ENCODE measurements at places on chromosomes 11 and 22.

- peak overlapping the region; percentile 36 for H3K4me3 ChIP-seq
Observed at GRCh38 chr11:67071420-67072284, 15.0 kb downstream of the RHOD start.

DNA sequence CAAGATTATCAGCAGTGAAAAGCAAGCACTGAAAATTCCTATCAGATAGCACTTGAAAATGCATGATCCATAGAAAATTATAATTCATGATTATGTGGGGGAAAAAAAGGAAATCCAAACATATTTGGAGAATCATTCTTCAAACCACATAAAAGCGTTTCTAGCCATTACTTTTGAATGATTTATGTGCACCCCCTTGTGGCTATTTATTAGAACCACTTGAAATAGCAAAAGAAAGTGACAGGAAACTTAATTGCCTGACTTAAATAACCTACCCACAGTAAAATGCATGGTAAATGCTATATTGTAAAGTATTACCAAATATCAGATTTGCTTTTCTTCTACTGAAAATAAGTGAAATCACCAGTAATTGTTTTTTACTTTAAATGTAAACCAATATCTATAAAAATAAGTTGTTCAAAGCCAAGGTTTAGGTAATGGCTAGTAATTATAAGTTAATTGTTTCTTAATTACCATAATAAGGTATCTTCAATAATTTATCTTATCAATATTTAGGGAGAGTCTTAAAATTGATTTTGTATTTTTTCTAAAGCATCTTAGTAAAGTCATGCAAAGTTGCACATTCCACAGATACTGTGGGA lies 168.5 kb downstream of the ARHGAP42 start:
- no peaks in the 10 kb centered on the region for H3K27me3 ChIP-seq
- H3K4me3 ChIP-seq: no peak overlapping the region
- DNase-seq: no peak
- H3K27ac ChIP-seq: no peak overlapping the region

GRCh38 chr11:64887234-64887756 lies 8.9 kb upstream of the EHD1 start:
- no peak for DNase-seq
- peaks cover 41% of the 10 kb centered on the region for H3K4me1 ChIP-seq
- no peaks in the 10 kb centered on the region for H3K36me3 ChIP-seq
- no peaks in the 10 kb centered on the region for H3K27me3 ChIP-seq
- H3K4me3 ChIP-seq: no peak overlapping the region

DNA sequence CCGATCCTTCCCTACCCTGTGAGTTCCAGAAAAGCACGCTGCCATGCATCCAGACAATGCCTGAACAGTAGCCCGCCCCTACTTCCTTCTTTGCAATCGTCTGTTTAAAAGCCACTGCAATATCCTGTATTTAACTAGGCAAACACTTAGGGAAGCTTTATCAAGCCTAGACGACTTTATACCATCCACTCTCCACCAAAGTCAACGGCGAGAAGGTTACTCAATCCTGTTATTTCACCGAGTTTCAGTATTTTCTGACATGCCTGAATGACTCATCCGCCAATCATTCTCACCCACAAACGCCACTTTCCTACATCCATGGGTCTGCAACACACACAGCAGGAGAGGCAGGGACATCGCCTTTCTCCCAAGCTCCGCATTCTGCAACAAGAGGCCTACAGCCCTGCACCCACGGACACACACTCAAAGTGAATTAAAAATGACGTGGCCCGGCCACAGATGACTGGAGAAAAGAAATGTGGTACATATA lies 9.3 kb downstream of the CELSR1 start:
- H3K36me3 ChIP-seq: no peaks in the 10 kb centered on the region
- H3K27ac ChIP-seq: no peak overlapping the region
- H3K27me3 ChIP-seq: peaks cover 2% of the 10 kb centered on the region
- no peaks in the 10 kb centered on the region for H3K4me1 ChIP-seq

DNA sequence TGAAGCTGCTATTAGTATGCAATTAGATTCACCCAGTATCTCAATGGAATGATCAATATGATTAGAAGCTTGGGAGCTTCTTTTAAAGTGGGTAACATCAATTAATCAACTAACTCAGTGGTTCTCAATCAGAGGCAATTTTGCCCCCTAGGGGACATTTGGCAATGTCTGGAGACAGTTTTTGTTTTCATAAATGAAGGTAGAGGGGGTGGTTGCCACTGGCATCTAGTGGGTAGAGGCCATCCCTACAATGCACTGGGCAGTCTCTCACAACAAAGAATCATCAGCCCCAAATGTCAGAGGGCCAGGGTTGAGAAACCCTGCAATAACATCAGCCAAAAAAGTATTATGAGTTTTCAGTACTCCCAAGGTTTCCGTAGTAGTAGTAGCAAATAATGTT lies 5.9 kb upstream of the AMOTL1 start:
- H3K27ac ChIP-seq: no peak overlapping the region
- no peak overlapping the region for H3K4me3 ChIP-seq
- peaks cover 20% of the 10 kb centered on the region for H3K27me3 ChIP-seq

DNA sequence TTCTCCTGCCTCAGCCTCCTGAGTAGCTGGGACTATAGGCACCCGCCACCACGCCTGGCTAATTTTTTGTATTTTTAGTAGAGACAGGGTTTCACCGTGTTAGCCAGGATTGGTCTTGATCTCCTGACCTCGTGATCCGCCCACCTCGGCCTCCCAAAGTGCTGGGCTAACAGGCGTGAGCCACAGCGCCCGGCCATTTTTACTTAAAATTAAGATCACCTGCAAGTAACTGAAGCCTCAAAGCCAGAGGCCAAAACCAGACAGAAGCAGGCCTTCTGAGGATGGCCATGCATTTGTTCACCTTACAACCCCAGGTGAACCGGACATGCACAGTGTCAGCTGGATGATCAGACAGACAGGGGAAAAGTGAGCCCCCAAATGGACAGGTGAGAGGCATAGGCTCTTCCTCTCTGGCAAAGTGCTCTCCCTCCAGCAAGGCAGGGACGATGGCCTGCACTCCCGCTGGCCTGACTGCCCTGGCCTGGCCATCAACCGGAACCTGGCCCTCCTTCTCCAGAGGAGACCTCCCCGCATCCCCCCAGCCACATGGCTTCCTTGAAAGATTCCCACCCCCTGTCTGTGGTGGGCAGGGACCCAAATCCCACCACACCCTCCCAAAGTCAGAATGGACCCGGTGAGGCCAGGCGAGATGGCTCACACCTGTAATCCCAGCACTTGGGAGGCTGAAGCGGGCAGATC lies 25.9 kb downstream of the APOBEC3H start:
- H3K4me1 ChIP-seq: peaks cover 18% of the 10 kb centered on the region
- no peaks in the 10 kb centered on the region for H3K36me3 ChIP-seq
- H3K4me3 ChIP-seq: no peak overlapping the region
- no peaks in the 10 kb centered on the region for H3K27me3 ChIP-seq
- DNase-seq: no peak

GRCh38 chr22:23791738-23792645 lies 5.2 kb downstream of the SMARCB1 start:
- no peak overlapping the region for H3K4me3 ChIP-seq
- no peaks in the 10 kb centered on the region for H3K27me3 ChIP-seq
- peaks cover 41% of the 10 kb centered on the region for H3K4me1 ChIP-seq
- peaks cover 31% of the 10 kb centered on the region for H3K36me3 ChIP-seq
- DNase-seq: no peak

DNA sequence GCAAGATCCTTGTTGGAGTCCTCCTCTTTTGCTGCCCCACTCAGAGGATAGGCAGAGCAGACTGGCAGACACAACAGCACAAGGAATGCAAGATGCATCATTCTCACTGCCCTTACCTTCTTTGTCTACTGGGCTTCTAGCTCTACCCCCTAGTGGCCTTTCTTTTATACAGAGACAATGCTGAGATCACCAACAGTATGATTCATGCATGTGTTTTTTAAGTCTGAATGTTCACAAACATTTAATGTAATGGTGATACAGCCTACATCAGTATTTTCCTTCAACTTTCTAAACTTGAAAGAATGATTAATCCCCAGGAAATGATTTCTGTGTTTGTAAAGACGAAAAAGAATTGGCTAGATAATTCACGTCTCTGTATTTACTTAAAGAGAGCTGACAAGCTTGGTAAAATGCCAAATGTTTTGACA lies at the start of gene MMP10:
TSS of gene MMP10 (minus strand) at position 138 of the 428 bp plus-strand sequence. CDS start at position 101, 37 bp downstream.
- H3K27me3 ChIP-seq: peaks cover 5% of the 10 kb centered on the region
- no peak for DNase-seq
- H3K27ac ChIP-seq: no peak within 1 kb of the TSS

- no peak overlapping the region for H3K27ac ChIP-seq
- no peaks in the 10 kb centered on the region for H3K36me3 ChIP-seq
- no peaks in the 10 kb centered on the region for H3K4me1 ChIP-seq
Observed at GRCh38 chr11:79237091-79237490, 203.7 kb downstream of the TENM4 start.

GRCh38 chr11:42913731-42914130 lies 398.1 kb upstream of the API5 start:
- H3K4me1 ChIP-seq: no peaks in the 10 kb centered on the region
- no peak overlapping the region for H3K27ac ChIP-seq
- H3K4me3 ChIP-seq: no peak overlapping the region
- no peaks in the 10 kb centered on the region for H3K36me3 ChIP-seq

DNA sequence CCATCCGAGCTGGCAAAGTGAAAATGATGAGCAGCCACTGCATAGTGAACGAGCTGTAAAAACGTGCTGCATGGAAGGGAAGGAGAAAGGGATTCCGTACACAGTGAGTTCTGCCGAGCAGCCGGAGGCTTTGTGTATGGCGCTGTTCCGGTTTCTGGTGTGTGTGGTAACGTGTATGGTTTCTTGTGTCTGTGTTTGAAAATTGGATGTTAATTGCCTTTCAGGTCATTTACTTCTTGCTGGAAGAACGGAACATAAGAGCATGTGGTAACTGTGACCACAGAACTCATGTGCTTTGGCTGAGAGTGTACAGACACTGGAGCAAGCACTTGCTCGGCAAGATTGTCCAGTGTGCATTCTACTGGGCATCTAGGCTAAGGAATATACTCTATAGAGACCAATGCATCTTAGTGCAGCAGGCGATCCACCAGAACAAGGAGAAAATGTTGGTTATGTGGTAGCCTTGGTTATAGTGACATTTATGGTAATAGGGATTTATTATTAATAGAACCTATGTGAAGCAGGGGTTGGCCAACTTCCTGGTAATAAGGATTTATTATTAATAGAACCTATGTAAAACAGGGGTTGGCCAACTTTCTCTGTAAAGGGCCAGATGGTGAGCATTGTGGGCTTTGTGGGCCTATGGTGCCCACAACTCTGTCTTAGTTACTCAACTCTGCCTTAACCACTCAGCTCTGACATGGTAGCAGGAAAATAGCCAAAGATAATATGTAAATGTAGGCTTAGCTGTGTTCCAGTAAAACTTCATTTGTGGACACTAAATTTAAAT lies 49.2 kb downstream of the GRAMD1B start:
- H3K4me3 ChIP-seq: no peak overlapping the region
- H3K27me3 ChIP-seq: no peaks in the 10 kb centered on the region
- H3K27ac ChIP-seq: peak overlapping the region; percentile 6
- H3K4me1 ChIP-seq: peaks cover 47% of the 10 kb centered on the region
- H3K36me3 ChIP-seq: peaks cover 15% of the 10 kb centered on the region

DNA sequence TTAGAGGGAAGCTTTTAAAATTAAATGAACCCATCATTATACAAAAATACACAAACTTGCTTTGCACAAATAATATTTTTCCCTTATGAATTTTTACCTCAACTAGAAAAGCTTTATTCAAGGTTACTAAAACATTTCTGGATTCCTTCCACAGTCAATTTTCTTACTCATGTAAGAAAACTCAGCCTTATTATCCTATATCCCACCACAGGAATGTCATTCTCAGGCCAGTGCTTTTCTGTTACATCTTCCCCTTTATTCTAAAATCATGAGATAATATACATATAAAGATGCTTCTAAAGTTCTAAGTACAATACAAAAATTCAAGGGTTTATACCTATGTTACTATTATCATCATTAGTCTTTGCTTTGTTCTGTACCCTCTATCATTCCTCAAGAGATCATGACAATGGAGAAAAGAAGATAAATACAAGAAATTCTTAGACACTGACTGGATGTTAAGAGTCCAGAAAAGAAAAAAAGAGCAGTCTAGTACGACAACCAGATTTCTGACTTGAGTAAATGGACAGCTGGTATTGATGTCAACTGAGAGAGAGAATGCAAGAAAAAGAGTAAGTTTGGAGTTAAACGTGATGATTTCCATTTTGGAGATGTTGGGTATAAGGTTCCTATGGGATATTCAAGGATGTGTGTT lies 60.3 kb downstream of the MTMR2 start:
- no peak overlapping the region for H3K4me3 ChIP-seq
- DNase-seq: no peak
- no peak overlapping the region for H3K27ac ChIP-seq
- H3K36me3 ChIP-seq: no peaks in the 10 kb centered on the region
- H3K27me3 ChIP-seq: no peaks in the 10 kb centered on the region
- H3K4me1 ChIP-seq: peaks cover 1% of the 10 kb centered on the region

DNA sequence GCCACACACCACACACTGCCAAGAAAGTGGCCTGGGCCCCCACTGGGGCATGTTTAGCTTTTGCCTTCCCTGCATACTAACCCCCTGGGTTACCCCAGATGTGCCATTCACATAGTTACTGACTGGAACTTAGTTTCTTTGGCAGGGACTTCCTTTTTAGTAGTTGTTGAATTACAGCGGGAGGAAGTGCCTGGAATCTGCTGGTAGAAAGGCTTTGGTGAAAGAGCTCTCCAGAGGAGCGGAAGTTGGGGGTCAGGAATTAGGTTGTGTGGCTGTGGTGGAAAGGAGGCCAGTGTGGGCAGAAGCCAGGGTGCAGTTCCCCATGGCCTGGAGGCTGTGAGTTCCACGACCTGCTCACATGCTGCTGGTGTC lies 69.0 kb downstream of the MED15 start:
- no peaks in the 10 kb centered on the region for H3K27me3 ChIP-seq
- H3K27ac ChIP-seq: peak overlapping the region; percentile 80
- peaks cover 42% of the 10 kb centered on the region for H3K4me1 ChIP-seq

- H3K27me3 ChIP-seq: no peaks in the 10 kb centered on the region
- peak within 1 kb of the TSS; percentile 85 for H3K4me3 ChIP-seq
- peaks cover 46% of the 10 kb centered on the region for H3K4me1 ChIP-seq
- H3K27ac ChIP-seq: peak within 1 kb of the TSS; percentile 93
- DNase-seq: peak; percentile 77
Observed at GRCh38 chr11:65575568-65576231, at the start of gene EHBP1L1. TSS of gene EHBP1L1 (plus strand) at chr11:65576053. CDS start at chr11:65576303, 250 bp downstream.

GRCh38 chr11:33389635-33390034 lies 132.5 kb downstream of the HIPK3 start:
- H3K27me3 ChIP-seq: no peaks in the 10 kb centered on the region
- no peak overlapping the region for H3K4me3 ChIP-seq
- no peaks in the 10 kb centered on the region for H3K4me1 ChIP-seq

- H3K27me3 ChIP-seq: no peaks in the 10 kb centered on the region
- peak overlapping the region; percentile 27 for H3K27ac ChIP-seq
- H3K36me3 ChIP-seq: no peaks in the 10 kb centered on the region
- peaks cover 2% of the 10 kb centered on the region for H3K4me1 ChIP-seq
- no peak for DNase-seq
Observed at GRCh38 chr11:123567466-123567865, 87.0 kb downstream of the SCN3B start.

- H3K27ac ChIP-seq: no peak overlapping the region
- DNase-seq: no peak
- no peaks in the 10 kb centered on the region for H3K27me3 ChIP-seq
- H3K4me3 ChIP-seq: no peak overlapping the region
- H3K4me1 ChIP-seq: no peaks in the 10 kb centered on the region
Observed at GRCh38 chr22:24871611-24872205, 65.7 kb downstream of the SGSM1 start.

- H3K4me1 ChIP-seq: no peaks in the 10 kb centered on the region
- H3K4me3 ChIP-seq: no peak overlapping the region
- no peak for DNase-seq
- no peaks in the 10 kb centered on the region for H3K36me3 ChIP-seq
- peaks cover 3% of the 10 kb centered on the region for H3K27me3 ChIP-seq
Observed at GRCh38 chr22:26912655-26913345, 255.4 kb downstream of the MIAT start.
